ENCODE measurements at places on chromosomes 6 and 20. TPM values are rescaled to one million over a fixed set of nuclear protein-coding genes. Genes with fewer than 3 reads are reported as not detected.

- H3K4me3 ChIP-seq, result no peak overlapping the region
- no peak for DNase-seq
- H3K27ac ChIP-seq, result no peak overlapping the region
- H3K4me1 ChIP-seq, result no peaks in the 10 kb centered on the region
- no peaks in the 10 kb centered on the region for H3K27me3 ChIP-seq
Observed at GRCh38 chr6:140915551-140915950, 1217.2 kb upstream of the GJE1 start.

HLA-DQB1 gene
- total RNA-seq, result 13.4 TPM

- H3K4me1 ChIP-seq, result peaks cover 33% of the 10 kb centered on the region
- H3K36me3 ChIP-seq, result peaks cover 4% of the 10 kb centered on the region
- H3K27me3 ChIP-seq, result peaks cover 80% of the 10 kb centered on the region
- no peak overlapping the region for H3K27ac ChIP-seq
- H3K4me3 ChIP-seq, result no peak overlapping the region
Observed at GRCh38 chr6:41373627-41373918, 38.2 kb downstream of the NCR2 start.

GRCh38 chr20:11077226-11077625 is 403.4 kb upstream of the JAG1 start:
- no peak overlapping the region for H3K4me3 ChIP-seq
- no peaks in the 10 kb centered on the region for H3K36me3 ChIP-seq
- H3K27ac ChIP-seq, result no peak overlapping the region
- H3K4me1 ChIP-seq, result no peaks in the 10 kb centered on the region

DIDO1 gene
- total RNA-seq, result 74.0 TPM

GRCh38 chr20:24364482-24364881 is 104.9 kb upstream of the SYNDIG1 start:
- no peak for DNase-seq
- no peaks in the 10 kb centered on the region for H3K36me3 ChIP-seq
- H3K4me1 ChIP-seq, result no peaks in the 10 kb centered on the region

CFAP206 gene
- not detected for total RNA-seq

DEFB113 gene
- total RNA-seq, result not detected

DNA sequence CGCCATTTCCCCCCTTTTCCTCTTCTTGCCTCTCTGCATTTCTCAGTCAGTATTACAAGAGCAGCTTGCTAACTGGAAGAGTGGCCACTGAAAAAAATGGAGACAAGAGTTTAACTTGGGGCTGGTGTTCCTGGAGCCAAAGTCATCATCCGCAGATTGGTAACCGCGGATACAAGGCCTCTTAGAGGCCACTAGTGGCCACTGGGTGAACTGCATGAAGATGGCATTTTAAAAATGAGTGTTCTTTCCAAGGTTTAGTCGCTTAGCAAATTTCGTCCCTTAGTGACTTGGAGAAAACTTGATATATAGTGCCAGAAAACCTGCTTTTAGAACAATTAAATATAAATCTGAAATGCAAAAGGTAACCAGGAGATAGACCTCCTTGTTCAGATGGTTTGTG is 4.8 kb downstream of the F13A1 start:
- no peaks in the 10 kb centered on the region for H3K36me3 ChIP-seq
- peak; percentile 41 for DNase-seq
- H3K4me3 ChIP-seq, result no peak overlapping the region
- H3K27me3 ChIP-seq, result peaks cover 32% of the 10 kb centered on the region

C6orf52 gene
- total RNA-seq, result 2.3 TPM

DNA sequence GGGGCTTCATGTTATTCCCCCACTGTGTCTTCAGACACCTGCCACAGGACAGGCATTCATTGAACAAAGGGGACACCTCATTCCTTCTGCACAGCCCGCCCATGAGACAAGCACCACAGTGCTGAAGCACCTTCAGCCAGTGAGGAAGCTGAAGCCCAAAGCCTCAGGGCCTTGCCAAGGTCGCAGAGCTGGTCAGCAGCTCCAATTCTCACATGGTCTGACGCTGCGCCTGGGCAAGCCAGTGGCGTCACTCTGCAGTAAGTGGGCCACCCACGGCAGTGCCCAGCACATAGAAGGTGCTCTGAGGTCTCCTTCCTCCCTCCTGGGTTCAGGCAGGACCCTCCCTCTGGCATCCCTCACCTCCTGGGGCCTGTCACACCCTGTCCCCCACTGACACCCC is 43.2 kb downstream of the GRM4 start:
- H3K27me3 ChIP-seq, result no peaks in the 10 kb centered on the region
- no peak for DNase-seq

GRCh38 chr6:101444717-101445116 is 51.2 kb downstream of the GRIK2 start:
- H3K4me3 ChIP-seq, result no peak overlapping the region
- H3K27me3 ChIP-seq, result no peaks in the 10 kb centered on the region
- DNase-seq, result no peak
- H3K4me1 ChIP-seq, result no peaks in the 10 kb centered on the region

DCDC2 gene
- not detected for total RNA-seq

- no peaks in the 10 kb centered on the region for H3K4me1 ChIP-seq
- no peaks in the 10 kb centered on the region for H3K27me3 ChIP-seq
- no peak for DNase-seq
- no peak overlapping the region for H3K4me3 ChIP-seq
Observed at GRCh38 chr6:3530515-3530914, 73.7 kb upstream of the SLC22A23 start.

GRCh38 chr6:74676906-74677305 is 528.9 kb downstream of the COL12A1 start:
- H3K36me3 ChIP-seq, result no peaks in the 10 kb centered on the region
- H3K4me3 ChIP-seq, result no peak overlapping the region

DNA sequence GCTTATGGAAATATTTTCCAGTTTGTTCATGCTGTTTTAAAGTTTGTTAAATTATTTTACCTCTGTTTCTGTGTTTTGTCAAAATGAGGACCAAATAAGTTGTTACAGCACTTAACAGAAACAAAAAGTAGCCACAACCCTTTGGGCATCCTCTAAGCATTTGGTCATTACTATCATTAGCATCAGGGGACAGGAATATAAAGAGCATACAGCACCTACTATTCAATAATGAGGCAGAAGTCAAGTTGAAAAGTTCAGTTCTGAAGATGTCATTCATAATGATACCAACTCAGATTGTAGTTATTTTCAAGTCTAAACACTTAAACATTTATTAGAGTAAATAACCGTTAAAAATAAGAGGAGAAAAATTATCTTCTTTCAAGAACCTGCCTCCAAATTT is 862.3 kb upstream of the FLRT3 start:
- no peak for DNase-seq
- H3K4me1 ChIP-seq, result no peaks in the 10 kb centered on the region
- H3K36me3 ChIP-seq, result no peaks in the 10 kb centered on the region
- H3K27ac ChIP-seq, result no peak overlapping the region

ARHGAP18 gene
- 11.9 TPM for total RNA-seq

All from activated CD8-positive, alpha-beta T cell treated with anti-CD3 and anti-CD28 coated beads, Interleukin-2, amount 10 ng/mL, durations not matched to agents 7 days and 5 days (primary cell).